ENCODE measurements at places on chromosomes 4 and X. TPM values are rescaled to one million over a fixed set of nuclear protein-coding genes. Genes with fewer than 3 reads are reported as not detected.

GRCh38 chr4:185920171-185920570 is 108.2 kb upstream of the SORBS2 start:
- H3K4me3 ChIP-seq, result no peak overlapping the region
- H3K36me3 ChIP-seq, result no peaks in the 10 kb centered on the region
- no peaks in the 10 kb centered on the region for H3K4me1 ChIP-seq
- H3K27ac ChIP-seq, result no peak overlapping the region
- H3K27me3 ChIP-seq, result no peaks in the 10 kb centered on the region

GRCh38 chr4:16222957-16223527 is 3.2 kb downstream of the TAPT1 start:
- H3K4me1 ChIP-seq, result peaks cover 28% of the 10 kb centered on the region
- no peaks in the 10 kb centered on the region for H3K27me3 ChIP-seq
- no peak overlapping the region for H3K27ac ChIP-seq
- H3K36me3 ChIP-seq, result peaks cover 5% of the 10 kb centered on the region
- H3K4me3 ChIP-seq, result no peak overlapping the region

- H3K4me3 ChIP-seq, result no peak overlapping the region
- H3K27ac ChIP-seq, result no peak overlapping the region
- no peaks in the 10 kb centered on the region for H3K36me3 ChIP-seq
- no peaks in the 10 kb centered on the region for H3K27me3 ChIP-seq
These were observed 369.2 kb downstream of the MID1IP1 start for GRCh38 chrX:39170464-39170863.

DNA sequence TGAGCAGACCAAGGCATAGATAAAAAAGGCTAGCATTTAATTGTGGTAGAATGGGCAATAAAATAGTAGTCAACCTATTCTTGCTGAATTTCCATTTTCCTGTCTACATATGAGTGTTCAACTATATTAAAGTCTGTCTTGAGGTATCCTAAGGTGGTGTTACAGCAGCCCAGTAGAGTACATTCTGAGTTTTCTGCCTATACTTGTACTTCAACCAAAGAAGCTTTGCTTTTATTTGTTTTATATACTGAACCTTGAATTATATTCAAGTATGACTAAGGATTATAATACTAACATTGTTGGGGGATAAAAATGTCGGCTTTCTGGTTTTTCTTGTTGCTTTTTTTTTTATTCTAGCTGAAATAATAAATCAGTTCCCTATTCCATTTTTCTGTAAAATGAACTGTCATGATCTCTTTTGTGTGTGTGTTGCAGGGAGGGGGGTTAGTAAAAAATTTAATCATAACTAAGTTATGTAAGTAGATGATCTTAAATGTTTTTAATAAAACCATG is 106.7 kb downstream of the PDLIM5 start:
- H3K4me3 ChIP-seq, result no peak overlapping the region
- no peak overlapping the region for H3K27ac ChIP-seq
- no peak for DNase-seq
- H3K4me1 ChIP-seq, result no peaks in the 10 kb centered on the region

DNA sequence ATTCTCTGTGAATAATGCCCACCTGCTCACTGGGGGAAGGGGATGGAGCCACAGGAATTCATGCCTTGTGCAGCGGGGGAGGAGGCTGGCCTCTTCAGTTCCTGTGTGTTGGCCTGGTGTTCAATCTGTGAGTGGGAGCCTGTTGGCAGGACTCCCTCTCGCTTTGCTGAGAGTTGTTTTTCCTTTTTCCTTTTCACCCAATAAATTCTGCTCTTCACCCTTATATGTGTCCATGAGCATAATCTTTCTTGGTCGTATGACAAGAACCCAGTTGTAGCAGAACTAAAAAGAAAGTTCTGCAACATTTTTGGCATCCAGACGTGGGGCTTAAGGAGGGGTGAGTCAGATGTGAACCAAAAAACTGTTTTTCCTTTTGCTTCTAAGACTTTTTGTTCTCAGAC is 235.2 kb upstream of the HDX start:
- no peaks in the 10 kb centered on the region for H3K36me3 ChIP-seq
- no peak for DNase-seq
- H3K27me3 ChIP-seq, result no peaks in the 10 kb centered on the region
- no peaks in the 10 kb centered on the region for H3K4me1 ChIP-seq

DNA sequence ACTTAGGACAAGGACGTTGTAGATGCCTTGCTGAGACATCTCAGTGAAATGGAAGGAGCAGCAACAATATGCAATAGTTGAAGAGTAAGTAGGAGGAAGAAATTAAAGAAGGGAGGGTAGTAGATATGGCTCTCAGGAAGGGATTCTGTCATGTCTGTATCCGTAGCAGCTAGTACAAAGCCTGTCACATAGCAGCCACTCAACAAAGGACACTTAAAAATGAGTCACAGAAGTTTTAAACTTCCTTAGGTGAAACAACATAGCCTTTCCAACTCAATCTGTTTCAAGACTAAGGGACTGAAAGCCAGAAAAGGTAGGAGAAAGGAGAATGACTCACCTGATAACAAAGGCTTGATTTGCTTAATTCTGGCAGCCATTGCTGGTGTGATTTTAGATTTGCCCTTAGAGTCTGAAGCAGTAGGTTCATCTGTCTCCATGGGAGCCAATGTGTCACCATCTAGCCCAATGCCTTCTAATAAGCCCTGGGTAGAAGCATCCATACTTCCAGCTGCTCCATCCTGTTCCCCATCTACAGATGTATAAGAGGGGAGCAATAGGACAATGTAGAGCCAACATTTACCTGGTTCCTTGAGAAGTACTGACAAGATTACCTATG is 86.6 kb downstream of the HUWE1 start:
- no peak overlapping the region for H3K4me3 ChIP-seq
- no peak overlapping the region for H3K27ac ChIP-seq
- H3K36me3 ChIP-seq, result peaks cover 83% of the 10 kb centered on the region
- no peaks in the 10 kb centered on the region for H3K27me3 ChIP-seq
- H3K4me1 ChIP-seq, result no peaks in the 10 kb centered on the region
- no peak for DNase-seq

- H3K27me3 ChIP-seq, result no peaks in the 10 kb centered on the region
- no peak overlapping the region for H3K27ac ChIP-seq
- DNase-seq, result no peak
- no peaks in the 10 kb centered on the region for H3K36me3 ChIP-seq
These were observed 180.6 kb upstream of the NUDT6 start for GRCh38 chr4:123102897-123103471.

DNA sequence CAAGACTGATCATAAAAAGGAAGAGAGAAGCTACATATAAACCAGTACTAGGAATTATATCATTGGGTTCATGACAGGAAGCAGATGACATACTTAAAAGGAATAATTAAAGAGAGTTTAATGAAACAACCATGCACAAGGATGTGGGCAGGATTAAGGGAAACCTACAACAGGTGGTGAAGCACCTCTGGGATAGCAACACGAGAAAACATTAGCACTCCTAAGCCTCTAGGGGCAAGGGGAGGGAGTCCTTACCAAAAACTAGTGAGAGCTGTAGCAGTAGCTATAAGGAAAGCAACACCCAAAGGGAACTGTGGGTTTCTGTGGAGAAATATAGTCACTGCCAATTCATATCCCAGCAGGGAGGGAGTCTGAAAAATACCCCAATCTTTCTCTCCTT is 7.2 kb upstream of the THOC2 start:
- H3K27me3 ChIP-seq, result no peaks in the 10 kb centered on the region
- DNase-seq, result no peak
- H3K4me3 ChIP-seq, result no peak overlapping the region
- no peaks in the 10 kb centered on the region for H3K4me1 ChIP-seq
- H3K36me3 ChIP-seq, result no peaks in the 10 kb centered on the region

- H3K27ac ChIP-seq, result no peak overlapping the region
- no peaks in the 10 kb centered on the region for H3K27me3 ChIP-seq
- H3K4me3 ChIP-seq, result no peak overlapping the region
- DNase-seq, result peak; percentile 11
These were observed 84.0 kb downstream of the RTL9 start for GRCh38 chrX:110442635-110443034.

DNA sequence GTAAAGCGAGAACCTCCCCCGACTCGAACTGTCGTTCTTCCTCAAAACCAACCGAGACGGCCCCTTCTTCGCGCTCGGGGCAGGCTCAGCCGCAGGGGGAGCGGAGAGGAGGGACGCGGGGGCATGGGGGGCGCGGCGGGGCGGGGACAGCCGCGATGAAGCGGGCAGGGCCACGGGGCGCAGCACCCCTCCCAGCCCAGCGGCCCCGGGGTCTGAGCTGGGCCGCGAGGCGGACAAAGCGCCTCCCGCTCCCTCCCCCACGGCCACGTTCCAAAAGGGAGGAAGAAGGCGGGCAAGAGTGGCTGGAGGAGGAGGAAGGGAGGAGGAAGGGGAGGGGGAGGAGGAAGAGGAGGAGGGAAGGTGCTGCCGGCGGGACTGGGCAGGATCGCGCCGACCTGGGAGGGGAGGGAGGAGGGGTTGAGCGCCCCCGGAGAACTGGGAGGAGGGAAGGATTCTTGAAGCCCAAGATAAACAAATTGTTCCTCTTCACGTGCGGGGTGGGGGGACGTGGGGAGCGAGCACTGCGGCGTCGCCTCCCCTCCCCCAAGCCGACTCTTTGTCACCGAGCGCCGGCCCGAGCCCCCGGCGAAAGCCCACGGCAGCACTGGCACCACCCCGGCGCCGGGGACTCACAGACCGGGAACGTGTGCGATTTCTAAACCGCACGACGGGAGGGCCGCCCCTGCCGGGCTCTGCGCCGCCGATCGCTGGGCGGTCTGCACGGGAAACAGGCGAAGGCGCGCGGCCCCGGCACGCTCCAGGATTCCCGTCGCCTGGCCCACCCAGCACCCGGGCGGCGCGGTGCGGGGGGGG is 2.9 kb downstream of the MAML3 start:
- DNase-seq, result peak; percentile 64
- no peaks in the 10 kb centered on the region for H3K36me3 ChIP-seq

GRCh38 chr4:135724421-135724820 is 1522.8 kb upstream of the PABPC4L start:
- H3K36me3 ChIP-seq, result no peaks in the 10 kb centered on the region
- no peak for DNase-seq
- H3K27ac ChIP-seq, result no peak overlapping the region
- H3K27me3 ChIP-seq, result no peaks in the 10 kb centered on the region
- no peak overlapping the region for H3K4me3 ChIP-seq
- no peaks in the 10 kb centered on the region for H3K4me1 ChIP-seq

DNA sequence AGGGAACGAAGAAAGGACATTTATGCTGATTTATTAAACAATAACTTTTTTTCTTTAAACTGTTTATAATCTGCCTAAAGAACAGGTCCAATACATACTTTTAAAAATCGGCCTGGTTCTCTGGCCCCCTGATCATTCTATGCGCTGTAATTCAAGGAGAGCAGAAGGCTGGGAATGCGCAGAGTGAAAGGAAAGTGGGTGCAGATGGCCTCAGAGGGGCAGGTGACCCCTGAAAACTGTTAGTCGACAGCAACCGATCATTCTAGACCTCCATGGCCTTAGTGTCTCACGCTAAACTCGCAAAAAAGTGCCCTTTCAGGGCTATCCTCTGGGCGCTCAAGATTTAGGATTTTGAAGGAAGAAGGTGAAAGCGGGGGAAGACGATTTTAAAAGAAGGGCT is 2.2 kb downstream of the PDE5A start:
- DNase-seq, result no peak
- no peak overlapping the region for H3K4me3 ChIP-seq

GRCh38 chrX:3280706-3281105 is 65.7 kb downstream of the MXRA5 start:
- no peaks in the 10 kb centered on the region for H3K27me3 ChIP-seq
- no peaks in the 10 kb centered on the region for H3K4me1 ChIP-seq
- no peak overlapping the region for H3K4me3 ChIP-seq
- no peak for DNase-seq

DNA sequence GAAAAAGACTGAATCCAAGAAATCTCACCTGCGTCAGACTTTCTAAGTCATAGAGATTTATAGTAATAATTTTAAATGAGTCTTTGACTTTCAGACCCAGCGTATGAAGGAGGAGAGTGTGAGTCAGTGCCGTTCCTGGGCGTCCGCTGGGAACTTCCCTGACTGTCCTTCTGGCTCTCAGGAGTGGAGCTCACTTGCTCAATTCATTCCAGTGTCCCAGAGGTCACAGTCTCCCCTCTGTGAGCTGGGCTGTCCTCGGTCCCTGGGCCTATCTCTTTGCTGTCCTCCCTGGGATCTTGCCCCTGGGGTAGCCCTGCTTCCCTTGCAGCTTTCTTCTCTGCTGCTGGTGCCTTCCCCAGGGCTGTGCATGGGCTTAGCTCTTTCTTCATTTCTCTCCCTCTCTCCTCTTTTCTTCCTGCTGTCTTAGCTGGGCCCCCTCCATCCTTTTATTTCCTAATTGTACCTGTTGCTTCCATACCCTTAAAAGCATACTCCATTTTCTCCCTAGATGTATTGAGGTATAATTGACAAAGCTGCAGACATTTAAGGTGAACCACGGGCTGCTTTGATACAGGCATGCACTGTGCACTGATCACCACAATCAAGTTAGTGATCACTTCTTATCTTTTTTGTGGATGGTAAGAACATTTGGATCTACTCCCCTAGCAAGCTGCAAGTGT is 11.6 kb downstream of the SORBS2 start:
- no peaks in the 10 kb centered on the region for H3K36me3 ChIP-seq
- no peak overlapping the region for H3K4me3 ChIP-seq
- H3K4me1 ChIP-seq, result no peaks in the 10 kb centered on the region
- no peaks in the 10 kb centered on the region for H3K27me3 ChIP-seq

- H3K27ac ChIP-seq, result no peak overlapping the region
- H3K27me3 ChIP-seq, result no peaks in the 10 kb centered on the region
- H3K4me1 ChIP-seq, result no peaks in the 10 kb centered on the region
- no peak for DNase-seq
- H3K36me3 ChIP-seq, result no peaks in the 10 kb centered on the region
These were observed 657.9 kb upstream of the CT83 start for GRCh38 chrX:117120700-117121099.

GRCh38 chr4:172938072-172938829 is 230.4 kb upstream of the GALNT7 start:
- H3K4me3 ChIP-seq, result no peak overlapping the region
- no peak overlapping the region for H3K27ac ChIP-seq
- H3K36me3 ChIP-seq, result no peaks in the 10 kb centered on the region
- H3K4me1 ChIP-seq, result no peaks in the 10 kb centered on the region
- H3K27me3 ChIP-seq, result no peaks in the 10 kb centered on the region

Gene TCEAL6
- not detected for total RNA-seq

Gene CENPE
- 2.7 TPM for total RNA-seq

Gene GNRHR
- not detected for total RNA-seq

Gene TRIML2
- total RNA-seq, result not detected

Gene SORBS2
- not detected for total RNA-seq

Gene TRMT44
- total RNA-seq, result 29.2 TPM

Gene PFKFB1
- 0.31 TPM for total RNA-seq

Gene TLR3
- total RNA-seq, result 0.28 TPM

Gene DCAF12L2
- not detected for total RNA-seq

Gene CSN1S1
- total RNA-seq, result not detected

Gene RHOXF2B
- not detected for total RNA-seq

Gene NIPAL1
- 0.45 TPM for total RNA-seq

Gene NXF3
- total RNA-seq, result not detected

Gene ARSJ
- not detected for total RNA-seq

Gene HSFX1
- total RNA-seq, result not detected
